NCI-H1092 (cell line): ENCODE measurements at places on chromosomes 1 and 21.

GRCh38 chr1:174005032-174005431 lies 17.1 kb downstream of the RC3H1 start:
- DNase-seq = no peak

GRCh38 chr1:224900062-224900630 lies 29.3 kb upstream of the DNAH14 start:
- no peak for DNase-seq

DNA sequence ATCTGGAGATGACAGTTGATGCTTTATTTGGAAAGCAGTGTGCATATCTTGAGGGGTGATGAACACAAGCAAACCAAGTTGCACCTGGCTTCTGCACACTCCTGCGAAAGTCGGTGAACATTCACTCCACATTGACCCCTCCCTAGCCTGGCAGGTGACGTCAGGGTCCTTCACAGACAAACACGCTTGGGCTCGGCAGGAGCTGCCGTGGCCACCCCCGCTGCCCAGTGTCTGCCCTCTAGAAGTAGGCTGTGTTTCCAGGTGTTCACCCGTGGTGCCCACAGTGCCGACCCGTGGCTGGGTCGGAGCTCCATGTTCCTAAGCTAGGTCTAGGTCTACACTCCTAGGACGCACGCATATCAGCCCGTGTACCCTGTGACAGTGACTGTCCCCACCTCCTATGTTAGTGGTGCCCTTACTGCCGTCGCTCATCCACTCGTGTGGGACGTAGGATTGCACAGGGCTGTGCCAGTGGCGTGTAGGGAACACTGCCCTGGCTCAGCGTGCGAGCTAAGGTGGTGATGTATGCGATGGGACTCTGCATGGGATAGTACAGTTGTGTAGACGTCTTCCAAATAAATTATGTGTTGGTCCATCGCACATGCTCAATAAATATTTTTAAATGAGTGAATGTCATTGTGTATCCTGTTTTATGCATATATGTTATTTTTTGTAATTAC lies 29.0 kb downstream of the PRMT2 start:
- no peak for DNase-seq

DNA sequence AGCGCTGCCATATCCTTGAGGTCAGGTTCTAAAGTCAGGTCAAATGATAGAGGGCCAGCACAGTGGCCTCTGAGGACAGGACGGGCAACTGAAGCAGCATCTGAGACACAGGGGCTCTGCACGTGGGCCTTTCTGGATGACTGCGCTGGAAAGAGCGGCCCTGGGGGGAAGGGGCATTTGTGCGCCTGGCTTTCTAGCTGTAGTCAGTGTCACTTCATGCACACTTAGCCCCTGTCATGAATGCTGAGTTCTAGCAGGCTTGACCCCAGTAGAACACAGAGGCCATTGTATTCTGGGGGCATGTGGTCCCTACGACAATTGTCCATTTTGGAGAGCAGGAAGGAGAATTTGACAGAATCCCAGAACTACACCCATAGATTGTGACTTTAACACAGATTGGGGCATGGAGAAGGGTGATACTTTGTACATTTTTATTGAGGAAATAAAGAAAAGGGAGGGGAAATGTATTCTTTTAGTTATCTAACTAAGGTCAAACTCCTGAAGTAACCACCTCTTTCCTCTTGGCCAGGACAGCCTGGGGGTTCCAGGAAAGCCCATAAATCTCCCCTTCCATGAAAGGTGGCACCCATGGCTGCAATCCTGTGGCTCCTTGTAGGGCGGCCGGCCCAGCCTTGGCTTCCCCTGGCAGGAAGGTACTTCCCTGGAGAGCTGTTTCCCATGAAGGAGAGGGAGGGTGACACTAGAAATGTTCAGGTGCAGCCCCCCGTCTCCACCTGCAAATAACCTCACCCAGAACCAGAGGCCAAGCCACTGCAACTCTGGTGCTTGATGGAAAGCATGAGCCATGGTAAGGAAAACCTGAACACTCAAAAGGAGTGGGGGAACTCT lies 34.4 kb downstream of the NTPCR start:
- no peak for DNase-seq

- no peak for DNase-seq
These were observed 15.6 kb upstream of the VAMP3 start for GRCh38 chr1:7755448-7755847.

DNA sequence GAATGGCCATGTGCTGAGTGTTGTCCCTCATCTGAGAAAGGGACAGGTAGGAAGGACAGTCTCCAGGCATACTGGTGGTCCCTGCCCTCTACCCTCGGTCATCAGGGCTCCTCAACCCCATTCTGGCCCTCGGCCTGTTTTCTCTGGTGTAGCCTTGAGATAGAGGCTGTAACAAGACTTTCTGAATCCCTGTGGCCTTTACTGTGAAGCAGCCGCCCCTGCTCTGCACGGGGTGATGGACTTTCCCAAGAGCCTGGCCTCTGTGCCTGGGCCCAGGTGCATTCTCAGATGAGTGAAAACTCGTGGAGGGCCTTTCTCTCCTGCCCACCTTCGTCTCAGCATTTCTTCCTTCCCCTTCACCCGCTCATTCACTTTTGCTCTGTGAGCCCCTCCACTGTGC lies 3.0 kb upstream of the CASQ1 start:
- DNase-seq = no peak

DNA sequence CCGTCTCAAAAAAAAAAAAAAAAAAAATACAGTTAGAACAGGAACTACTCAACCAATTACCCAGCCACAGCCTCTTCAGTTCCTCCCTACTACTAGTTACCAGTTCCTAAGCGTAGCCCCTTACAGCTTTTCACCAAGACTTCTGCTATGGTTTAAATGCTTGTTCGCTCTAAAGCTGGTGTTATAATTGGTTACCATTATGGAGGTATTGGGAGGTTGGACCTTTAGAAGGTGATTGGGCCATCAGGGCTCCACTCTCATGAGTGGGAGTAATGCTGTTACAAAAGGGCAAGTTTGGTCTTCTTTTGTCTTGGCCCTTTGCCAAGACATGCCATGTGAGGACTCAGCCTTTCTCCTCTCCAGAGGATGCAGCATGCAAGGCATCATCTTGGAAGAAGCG lies 3.0 kb upstream of the SMPDL3B start:
- no peak for DNase-seq

DNA sequence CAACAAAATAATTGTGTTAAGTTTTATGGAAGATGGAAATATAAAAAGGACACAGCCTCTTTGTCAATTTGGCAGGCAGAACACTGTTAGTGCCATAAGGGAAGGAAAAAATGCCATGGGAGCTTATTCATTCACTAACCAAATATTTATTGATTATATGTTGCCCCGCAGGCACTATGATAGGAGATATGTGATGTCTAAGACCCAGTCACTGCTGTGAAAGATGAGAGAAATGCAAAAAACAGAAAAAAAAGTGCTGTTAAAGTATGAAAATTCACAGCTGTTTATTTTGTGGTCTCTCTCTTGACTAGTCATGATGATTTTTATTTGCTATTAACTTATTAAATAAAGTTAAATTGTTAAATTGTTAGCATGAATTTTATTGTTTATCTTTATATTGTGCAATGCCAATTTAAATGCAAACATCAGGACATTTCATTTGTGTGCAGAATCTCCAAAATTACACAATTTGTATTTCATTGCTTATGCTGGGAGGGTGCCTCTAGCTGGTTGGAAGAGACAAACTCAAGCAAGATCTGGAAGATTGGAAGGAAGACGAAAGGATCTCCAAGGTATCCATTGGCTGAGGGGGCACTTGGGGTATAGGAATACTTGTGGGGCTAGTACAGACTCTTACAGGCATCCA lies 17.8 kb upstream of the PTGFR start:
- DNase-seq = no peak

- DNase-seq = no peak
These were observed 342.1 kb upstream of the C1orf87 start for GRCh38 chr1:60415696-60416095.

GRCh38 chr21:29290240-29290639 lies 8.5 kb upstream of the BACH1 start:
- no peak for DNase-seq

DNA sequence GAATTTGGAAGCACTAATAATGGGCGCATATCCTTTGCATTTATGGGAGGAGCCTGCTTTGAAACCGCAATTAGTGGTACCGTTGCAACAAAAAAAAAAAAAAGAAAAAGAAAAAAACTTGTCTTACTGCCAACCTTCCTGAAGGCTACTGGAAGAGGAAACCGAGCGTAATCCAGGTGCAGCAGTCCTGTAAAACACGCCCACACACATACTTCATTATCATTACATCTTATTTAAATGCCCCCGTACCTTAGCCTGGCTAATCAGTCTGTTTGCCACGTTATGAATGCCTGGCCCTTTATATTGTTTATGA lies 686 bp upstream of the ZNF281 start:
- peak; percentile 71 for DNase-seq

DNA sequence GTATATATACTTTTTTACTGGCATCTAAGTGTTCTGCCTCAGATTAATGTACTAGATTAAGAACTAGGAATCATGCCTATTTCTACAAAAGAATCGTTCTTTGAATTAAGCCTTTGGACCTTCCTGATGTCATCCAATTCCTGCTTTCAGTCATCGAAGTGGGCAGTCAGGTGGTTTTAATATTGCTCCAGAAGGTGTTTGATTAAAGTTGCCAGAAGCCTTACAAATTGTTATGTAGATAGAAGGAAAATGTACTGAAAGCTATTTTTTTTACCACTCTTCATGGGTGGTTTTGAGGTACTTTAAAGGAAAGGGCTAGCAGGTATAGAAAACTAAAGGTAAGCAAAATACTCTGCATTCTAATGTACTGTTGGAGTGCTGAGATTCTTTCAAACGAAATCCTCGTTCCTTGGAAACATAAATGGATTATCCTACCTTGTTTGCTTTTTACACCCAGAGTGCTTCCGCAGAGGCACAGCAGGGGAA lies 716 bp downstream of the CTBS start:
- no peak for DNase-seq

- no peak for DNase-seq
These were observed 65.2 kb downstream of the TMCO4 start for GRCh38 chr1:19734472-19734999.

GRCh38 chr1:161905269-161905884 lies 118.3 kb downstream of the OLFML2B start:
- DNase-seq = no peak

DNA sequence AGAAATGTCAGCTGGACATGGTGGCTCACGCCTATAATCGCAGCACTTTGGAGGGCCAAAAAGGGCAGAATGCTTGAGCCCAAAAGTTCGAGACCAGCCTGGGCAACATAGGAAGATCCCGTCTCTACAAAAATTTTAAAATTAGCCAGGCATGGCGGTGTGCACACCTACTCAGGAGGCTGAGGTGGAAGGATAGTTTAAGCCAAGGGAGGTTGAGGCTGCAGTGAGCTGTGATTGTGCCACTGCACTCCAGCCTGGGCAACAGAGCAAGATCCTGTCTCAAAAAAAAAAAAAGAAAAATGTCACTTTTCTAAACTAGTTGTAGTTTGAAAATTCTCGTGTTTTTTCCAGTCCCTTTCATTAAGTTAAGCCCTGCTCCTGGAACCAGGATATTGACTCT lies 9.1 kb downstream of the CLSTN1 start:
- DNase-seq = no peak

- peak; percentile 89 for DNase-seq
These were observed 49.2 kb downstream of the UMODL1 start for GRCh38 chr21:42120101-42120902.

DNA sequence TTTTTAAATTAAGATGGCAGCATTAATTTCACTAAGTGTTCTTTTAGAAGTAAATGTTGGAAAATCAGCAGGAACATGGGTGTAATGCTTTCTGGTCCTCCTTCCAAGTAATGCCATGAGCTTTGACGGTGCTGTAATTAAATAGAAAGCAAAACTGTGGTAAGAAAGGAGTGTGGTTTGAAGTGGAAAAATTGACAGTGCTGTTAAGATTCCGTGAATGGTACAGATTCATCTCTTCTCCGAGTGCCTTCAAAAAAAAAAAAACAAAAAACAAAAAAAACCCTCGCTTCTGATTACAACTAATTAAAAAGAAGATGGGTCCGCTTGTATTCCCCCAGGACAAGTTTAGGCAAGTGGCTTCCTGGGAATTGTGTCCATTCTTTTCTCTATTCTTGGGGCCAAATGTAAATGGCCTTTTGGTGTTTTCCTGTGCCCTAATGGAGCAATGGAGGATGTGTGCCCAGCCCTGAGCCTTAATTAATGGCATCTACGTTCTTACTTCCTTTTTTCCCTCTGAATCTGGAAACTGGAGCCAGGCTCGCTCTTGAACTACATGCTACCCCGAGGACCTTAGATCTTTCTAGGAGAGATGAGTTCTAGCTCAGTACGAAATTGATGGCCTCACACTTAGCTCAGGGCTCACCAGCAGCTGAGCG lies 5.1 kb downstream of the LMO4 start:
- DNase-seq = no peak

DNA sequence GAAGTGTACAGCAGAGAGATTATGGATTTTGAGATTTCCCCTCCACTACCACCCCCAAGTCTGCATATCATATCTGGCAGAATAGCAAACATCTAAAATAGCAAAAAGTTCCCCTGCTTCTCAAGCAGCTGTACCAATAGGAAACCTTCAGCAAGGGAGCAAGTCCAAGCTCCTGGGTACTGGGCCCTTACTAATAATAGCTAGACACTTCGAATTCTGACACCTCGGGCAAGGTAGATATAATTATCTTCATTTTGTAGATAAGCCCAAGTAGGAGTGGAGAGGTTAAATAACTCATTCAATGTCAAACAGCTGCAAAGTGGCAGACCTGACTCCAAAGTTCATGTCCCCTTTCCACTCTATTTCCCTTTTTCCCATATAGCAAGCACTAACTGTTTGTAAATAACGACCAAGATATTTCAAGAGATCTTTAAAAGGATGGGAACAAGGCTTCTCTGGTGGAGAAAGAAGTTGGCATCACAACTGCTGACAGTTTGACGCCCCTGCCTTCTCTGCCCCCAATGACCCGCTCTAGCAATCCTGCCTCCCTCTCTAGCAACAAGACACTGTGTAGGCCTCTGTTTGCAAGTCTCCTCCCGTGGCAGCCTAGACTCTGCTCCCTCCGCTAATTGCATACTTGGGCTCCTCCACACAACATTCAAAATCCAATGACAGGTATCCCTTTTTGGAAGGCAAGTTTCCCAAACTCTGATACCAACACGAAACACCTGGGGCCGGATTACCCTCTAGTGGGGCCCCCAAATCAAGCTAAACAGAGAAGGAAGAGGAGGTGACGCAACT lies 18.7 kb upstream of the ADAR start:
- no peak for DNase-seq

DNA sequence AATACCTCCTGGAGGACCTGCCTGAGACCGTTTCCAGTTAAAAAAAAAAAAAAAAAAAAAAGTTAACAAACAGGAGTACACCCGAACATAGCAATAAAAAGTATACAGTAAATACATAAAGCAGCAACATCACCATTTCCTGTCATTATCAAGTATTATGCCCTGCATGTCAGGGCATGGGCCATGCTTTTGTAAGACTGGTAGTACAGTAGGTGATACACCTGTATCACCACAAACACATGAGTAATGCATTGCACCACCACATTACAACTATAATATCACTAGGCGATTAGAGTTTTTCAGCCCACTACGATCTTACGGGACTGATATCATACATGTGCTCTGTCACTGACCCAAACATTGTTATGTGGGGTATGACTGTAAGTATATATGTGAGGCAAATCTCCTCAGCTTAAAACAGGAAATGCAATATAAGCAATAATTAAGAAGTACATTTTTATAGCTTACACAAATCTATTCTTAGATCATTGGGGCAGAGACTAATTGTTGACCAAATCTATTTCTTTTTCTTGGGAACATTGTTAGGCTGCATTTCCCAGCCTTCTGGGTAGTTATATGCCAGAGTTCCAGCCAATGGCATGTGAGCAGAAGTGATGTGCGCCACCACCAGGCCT lies 98.1 kb downstream of the PLD5 start:
- DNase-seq = no peak
